ENCODE measurements at places on chromosomes 3 and 15.

DNA sequence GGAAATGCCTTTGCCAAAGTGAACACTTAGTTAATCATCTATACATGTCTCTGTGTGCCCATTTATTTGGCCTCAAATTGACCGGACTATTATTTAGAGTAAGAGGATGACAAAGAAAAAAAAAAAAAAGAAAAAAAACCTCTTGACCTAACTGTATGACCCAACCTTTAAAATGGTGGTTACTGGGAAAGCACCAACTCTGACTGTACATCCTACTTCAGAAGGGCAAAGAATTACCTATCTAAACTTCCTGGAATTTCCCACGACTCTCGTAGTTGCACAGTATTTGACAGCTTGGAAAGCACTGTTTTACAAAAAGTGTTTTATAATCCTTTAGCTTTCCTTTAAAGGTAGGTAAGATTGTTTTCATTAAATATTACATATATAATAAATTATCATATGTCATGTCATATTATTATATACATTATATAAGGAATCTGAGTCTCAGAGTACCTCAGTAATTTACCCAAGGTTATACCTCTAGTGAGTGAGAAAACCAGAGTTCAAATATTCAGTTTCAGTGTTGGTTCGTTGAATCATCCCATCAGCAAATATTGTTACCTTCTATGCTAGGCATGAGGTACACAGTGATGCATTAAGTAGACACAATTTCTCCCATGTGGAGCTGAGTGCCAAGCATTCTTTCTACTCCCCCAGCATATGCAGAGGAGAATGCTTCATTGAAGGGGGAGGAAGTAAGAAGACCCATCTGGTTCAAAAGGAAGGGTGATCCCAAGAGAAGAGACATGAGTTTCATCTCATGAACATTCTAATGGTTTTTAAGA, 5.0 kb downstream of the BCL2A1 start:
- DNase-seq, result no peak

GRCh38 chr3:149449182-149449581, 25.3 kb upstream of the TM4SF4 start:
- peak; percentile 41 for DNase-seq

GRCh38 chr3:166498446-166498845, 661.2 kb upstream of the BCHE start:
- DNase-seq, result no peak

DNA sequence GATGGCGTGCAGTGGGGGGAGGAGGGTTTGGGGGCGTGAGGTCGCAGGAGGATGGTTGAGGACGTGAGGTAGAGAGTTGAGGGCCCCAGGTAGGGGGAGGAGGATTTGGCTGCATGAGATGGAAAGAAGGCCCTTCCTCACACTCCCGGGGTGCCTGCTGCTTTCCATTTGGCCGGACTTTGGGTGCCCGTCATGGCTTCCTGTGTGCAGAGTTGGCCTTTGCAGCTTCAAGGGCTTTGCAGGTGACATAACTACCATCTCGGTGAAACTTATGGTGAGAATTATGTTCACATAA, 1.7 kb downstream of the MLF1 start:
- no peak for DNase-seq

GRCh38 chr3:196332168-196332567, 6.0 kb downstream of the TM4SF19 start:
- no peak for DNase-seq

GRCh38 chr15:91456921-91457320, 356.9 kb downstream of the SV2B start:
- DNase-seq, result no peak

- no peak for DNase-seq
These were observed 55.9 kb downstream of the SGO1 start for GRCh38 chr3:20130106-20130505.

- no peak for DNase-seq
These were observed 104.9 kb upstream of the MANF start for GRCh38 chr3:51280176-51280575.

DNA sequence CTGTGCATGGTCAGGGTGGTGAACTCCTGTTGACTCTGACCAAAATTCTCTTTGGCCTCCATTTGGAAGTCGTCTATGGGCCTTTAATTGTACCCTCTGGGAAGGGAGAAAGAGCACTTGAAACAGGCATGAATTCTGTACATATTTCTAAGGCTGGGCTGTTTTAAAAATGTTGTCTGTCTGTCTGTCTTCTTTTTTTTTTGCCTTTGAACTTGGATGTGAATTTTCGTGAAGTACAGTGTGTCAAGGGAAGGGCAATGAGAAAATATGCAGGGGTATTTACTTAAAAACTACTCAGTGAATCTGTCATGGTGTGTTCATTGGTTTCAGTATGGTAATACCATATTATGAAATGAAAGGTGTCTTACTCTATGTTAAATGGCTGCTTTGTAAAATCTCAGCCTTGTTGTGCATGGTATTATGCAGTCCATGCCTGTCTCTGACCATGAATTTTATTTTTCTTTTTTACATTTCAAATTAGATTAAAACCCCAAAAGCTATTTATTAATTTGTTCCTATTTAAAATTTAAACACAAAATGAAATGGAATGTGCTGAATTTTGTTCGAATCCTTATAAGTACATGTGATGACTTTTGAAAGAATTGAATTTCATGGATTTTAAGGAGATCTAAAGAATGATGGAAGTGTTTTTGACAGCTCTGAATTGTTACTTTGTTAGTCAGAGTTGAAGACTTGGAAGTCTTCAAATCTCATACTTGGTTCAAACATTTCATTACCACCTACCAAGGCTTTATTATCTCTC, 51.1 kb downstream of the RARB start:
- DNase-seq, result no peak

DNA sequence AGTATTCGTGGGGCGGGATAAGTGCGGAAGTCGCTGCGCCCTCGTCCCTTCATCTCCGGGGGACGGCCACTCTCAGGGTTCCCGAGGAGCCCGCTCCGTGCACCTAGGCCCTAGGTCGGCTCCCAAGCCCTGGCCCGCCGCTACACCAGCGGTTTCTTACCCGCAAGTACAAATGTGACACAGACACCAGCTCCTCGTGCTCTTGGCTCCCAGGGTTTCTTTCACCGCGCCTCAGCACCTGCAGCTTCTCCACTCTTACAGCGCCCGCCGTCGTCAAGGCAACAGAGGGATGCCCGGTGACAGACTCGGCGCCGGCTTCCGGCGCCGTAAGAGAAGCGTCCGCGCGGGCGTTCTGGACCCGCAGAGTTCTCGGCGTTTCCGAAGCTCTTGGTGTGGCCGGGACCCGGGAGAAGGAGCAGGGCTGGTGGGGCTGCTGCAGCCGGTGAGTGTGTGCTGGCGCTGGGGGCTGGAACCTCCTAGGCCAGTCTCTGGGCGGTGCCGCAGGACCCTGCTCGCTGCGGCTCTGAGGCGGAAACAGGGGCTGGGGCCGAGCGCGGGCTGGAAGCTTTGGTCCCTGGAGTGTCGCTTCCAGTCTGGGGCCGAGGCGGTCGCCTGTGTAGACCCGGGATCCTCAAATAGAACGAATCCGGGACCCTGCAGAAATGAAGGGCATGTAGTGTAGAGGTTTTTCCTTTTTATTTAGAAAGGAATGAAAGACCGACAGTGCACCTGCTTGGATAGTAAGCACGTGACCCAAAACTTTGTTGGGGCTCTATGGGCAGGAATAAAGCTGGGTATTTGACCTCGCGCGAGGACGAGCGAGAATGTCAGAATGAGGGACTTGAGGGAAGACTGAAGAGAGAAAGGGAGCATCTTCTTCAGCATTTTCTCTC, 155.4 kb upstream of the GOLGA6L4 start:
- DNase-seq, result peak; percentile 0

GRCh38 chr3:174862101-174862500, 3.0 kb downstream of the NAALADL2 start:
- DNase-seq, result no peak

DNA sequence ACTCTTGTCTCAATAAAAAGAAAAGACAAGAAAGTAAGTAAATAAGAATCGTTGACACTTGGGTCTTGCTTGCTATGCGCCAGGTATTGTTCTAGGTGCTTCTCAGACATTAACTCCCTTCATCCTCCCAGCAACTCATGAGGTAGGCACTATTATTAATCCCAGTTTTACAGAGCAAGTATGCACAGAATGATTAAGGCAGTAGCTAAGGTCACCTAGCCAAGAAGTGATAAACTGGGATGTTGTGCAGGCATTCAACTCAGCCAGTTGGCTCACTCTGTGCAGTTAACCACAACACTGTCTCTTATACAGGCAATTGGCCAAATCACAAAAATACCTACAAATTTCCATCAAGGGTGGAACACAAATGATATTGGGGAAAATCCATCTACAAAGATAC, 1.7 kb upstream of the C3orf33 start:
- no peak for DNase-seq

DNA sequence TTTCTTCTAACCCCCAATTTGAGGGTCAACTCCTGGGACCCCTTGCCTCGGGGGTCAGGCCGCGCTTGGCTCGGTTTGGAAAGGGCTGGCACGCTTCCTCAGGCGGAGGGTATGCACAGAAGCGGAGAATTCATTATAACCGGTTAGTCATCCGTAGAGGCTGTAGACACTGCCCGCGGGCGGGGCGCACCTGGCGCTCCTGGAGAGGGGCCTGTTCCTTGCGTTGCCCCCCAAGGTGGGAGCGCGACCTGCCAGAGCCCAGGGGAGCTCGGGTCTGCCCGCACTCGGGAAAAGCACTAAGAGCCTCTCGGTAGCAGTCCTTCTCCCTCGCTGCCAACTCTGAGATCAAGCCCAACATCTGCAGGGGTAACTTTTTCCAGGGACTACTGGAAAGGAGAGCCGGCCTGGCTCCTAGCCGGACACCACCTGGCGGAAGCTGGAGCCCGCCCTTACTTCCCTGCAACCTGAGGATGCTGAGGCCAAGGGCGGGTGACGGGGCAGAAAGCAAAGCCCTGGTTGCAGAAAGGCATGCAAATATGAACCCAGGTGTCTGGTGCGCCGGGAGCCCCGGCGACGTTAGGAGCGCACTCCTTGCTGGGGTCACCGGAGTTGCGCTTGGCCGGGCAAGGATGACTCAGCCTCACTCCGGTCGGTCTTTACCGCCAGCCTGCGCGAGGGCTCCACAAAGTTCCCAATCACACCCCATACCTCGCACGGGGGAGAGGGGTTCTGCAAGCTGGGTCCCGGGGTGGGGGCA, 1.5 kb upstream of the CACNA2D3 start:
- no peak for DNase-seq

- DNase-seq, result peak; percentile 92
These were observed 18.1 kb upstream of the SCN10A start for GRCh38 chr3:38834110-38834509.

DNA sequence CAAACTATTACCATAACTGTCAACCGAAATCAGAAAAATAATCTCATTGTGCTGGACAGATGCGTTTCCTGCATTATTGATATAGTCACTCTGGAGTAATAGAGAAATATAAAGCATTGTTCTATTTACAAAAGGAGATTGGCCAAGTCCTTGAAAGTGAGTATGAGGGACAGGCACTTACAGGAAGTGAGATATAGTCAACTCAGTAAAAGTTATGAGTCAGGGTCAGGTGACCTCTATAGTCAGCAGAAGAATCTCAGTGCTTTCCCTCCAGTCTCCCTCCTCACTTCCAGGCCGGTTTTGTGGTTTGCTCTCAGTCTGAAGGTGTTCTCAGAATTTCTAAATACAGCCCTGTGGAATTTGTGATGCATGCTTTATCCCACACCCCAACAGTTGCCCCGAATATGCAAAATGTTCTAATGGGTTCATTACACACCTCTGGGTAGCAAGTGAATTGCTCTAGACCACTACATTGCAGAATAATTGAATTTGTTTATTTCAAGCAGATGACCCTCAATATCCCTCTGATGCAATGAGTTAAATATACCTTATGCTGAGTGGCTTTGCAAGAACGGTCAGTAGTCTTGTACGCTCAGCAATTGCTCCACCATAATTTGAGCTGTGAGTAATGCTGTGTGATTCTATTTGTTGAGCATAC, 787.7 kb downstream of the MCTP2 start:
- DNase-seq, result peak; percentile 39

- DNase-seq, result peak; percentile 80
These were observed 76.2 kb upstream of the HERC1 start for GRCh38 chr15:63909819-63910437.

GRCh38 chr15:32824777-32825176, 107.0 kb downstream of the GREM1 start:
- DNase-seq, result peak; percentile 90

- DNase-seq, result no peak
These were observed 117.6 kb downstream of the CHDH start for GRCh38 chr3:53728606-53729005.

GRCh38 chr15:94004697-94005096, 226.7 kb upstream of the MCTP2 start:
- DNase-seq, result no peak

GRCh38 chr3:100075851-100076730, 38.2 kb downstream of the FILIP1L start:
- DNase-seq, result no peak

DNA sequence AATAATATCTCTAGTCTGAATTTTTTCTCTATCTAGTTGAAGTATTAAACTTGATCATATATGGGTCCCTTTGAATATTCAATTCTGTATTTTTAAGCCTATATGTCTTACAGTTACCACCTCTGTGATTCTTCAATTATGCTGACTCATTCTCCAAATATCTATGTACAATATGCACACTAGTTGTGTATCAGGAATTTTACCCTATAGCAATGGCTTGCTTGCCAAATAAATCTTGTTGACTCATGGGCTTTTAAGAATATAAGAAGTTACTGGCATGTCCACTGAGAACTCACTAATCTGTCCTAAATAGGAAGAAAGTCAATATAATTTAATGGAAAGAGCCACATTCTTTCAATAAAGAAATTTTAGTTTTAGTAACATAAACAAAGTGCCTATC, 656.3 kb downstream of the RBMS3 start:
- DNase-seq, result peak; percentile 26

- peak; percentile 36 for DNase-seq
These were observed 3.4 kb upstream of the RARB start for GRCh38 chr3:25424614-25425013.

GRCh38 chr15:100206643-100207042, 135.1 kb downstream of the ADAMTS17 start:
- DNase-seq, result no peak

DNA sequence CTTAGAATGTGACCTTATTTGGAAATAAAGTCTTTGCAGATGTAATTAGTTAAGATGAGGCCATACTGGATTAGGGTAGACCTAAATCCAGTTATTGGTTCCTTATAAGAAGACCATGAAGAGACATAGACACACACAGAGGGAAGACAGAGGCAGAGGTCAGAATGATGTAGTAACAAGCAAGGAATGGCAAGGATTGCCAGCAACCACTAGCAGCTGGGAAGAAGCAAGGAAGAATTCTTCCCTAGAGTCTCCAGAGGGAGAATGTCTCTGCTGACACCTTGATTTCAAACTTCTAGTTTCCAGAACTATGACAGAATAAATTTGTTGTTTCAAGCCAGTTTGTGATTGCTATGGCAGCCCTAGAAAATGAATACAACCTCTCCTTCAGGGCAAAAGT, 116.7 kb downstream of the WDR76 start:
- peak; percentile 78 for DNase-seq

GRCh38 chr15:65248511-65249255, 37.4 kb upstream of the CILP start:
- no peak for DNase-seq

GRCh38 chr3:192639987-192640386, 87.4 kb downstream of the FGF12 start:
- no peak for DNase-seq
